ENCODE measurements at places on chromosomes 5 and 9.

GRCh38 chr5:20445326-20445860 is 457.4 kb upstream of the CDH18 start:
- DNase-seq: no peak

GRCh38 chr9:107952773-107953172 is 463.2 kb upstream of the KLF4 start:
- DNase-seq: no peak

DNA sequence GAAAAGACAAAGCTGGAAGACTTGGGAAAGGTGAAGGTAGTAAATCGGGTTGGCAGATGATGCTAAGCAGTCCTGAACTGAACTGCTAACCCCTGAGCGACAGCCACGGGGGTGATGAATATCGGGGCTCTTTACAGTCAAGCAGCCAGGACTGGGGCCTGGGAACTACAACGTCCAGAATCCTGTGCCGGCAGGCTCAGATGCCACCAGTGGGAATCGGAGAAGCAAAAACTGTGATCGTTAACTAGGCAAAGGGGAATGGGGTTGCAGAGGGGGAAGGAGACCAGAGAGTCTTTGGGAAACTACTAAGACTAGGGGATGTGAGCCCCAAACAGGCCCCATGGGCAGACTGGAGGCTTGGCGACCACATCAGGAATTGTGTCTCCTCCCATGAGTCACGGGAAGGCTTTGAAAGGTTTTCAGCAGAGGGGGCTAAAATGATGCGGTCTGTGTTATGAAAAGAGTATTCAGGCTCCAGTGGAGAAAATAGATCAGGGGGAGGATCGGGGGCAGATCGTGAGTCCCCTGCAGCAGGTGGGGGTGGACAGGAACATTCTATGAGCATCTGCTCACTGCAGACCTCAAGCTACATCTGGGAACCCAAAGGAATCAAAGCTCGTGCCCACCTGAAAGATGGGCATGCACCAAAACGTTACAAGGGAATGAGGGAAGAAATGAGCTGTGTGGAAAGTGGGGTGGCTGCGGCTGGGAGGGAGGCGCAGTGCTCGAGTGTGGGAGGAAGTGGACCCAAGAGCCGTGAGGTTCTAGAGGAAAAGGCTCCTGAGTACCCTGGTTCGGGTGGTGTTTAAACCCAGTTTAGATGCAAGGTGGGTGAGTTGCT is 53.8 kb downstream of the HRH2 start:
- no peak for DNase-seq

DNA sequence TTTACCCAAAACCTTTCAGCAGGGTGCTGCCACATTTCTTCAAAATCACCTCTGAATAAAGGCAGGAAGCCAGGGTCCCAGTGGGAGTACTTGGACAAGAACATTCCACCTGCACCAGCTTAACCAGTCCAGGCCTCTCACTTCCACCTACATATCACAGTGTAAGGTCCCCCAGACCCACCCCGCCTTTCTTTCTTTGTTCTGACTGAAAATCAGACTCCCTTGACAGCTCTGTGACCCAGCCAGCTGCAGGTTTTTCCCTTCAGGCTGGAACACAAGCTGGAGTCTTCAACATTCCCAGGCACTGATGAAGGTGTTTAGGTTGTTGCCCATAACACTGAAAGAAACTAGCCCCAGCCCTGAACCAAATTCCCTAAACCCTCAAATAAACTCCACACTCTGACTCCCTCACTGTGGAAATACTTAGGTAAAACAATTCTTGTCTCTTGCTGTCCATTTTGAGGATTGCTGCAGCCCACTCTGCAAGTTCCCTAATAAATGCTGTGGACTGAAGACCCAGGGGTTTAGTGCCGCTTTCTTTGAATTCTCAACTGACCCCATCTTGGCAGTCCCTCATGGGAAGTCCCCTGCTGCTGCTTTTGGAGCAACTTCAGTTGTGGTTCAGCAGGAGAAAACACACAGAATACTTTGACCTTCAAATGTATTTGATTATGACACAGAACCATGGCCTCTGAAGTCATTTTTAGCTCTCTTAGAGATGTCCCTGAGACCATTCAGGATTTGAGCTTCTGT is 24.8 kb downstream of the P4HA2 start:
- DNase-seq: no peak

- DNase-seq: no peak
Measured at GRCh38 chr5:75512383-75513074, 838 bp downstream of the POLK start.

- DNase-seq: no peak
Measured at GRCh38 chr9:28938981-28939380, 1365.7 kb upstream of the C9orf72 start.

DNA sequence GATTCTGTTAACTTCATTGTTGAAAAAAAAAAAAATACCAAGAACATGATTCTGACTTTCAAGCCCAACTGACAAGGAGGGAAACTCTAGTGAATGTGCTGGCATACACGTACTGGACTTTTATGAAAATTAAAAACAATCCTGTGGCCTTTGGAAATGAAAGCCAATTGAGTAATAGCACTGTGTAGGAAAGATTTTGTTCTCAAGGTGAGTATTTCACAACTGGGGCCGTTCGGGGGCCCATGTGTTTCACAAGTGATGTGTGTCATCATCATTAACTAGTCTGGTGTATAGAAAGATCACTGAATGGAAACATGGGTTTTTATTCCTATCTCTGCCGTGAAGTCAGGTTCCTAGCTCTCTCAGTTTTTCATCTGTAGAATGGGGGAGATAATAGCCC is 605.0 kb upstream of the CLINT1 start:
- no peak for DNase-seq

GRCh38 chr5:143674469-143674786 is 137.5 kb upstream of the HMHB1 start:
- no peak for DNase-seq

- no peak for DNase-seq
Measured at GRCh38 chr5:67576112-67576511, 379.5 kb upstream of the CD180 start.

- DNase-seq: no peak
Measured at GRCh38 chr9:129759319-129759718, 6.5 kb upstream of the PTGES start.

GRCh38 chr5:57705769-57706168 is 223.2 kb upstream of the ACTBL2 start:
- no peak for DNase-seq
